ENCODE measurements at places on chromosomes 4 and X.
A peak's percentile ranks its signal among the peaks of the same experiment; 100 is the strongest.

- no peak for DNase-seq
Measured at GRCh38 chr4:142236268-142236667, 599.9 kb downstream of the IL15 start.

- no peak for DNase-seq
Measured at GRCh38 chr4:169279108-169279507, 8.4 kb upstream of the SH3RF1 start.

DNA sequence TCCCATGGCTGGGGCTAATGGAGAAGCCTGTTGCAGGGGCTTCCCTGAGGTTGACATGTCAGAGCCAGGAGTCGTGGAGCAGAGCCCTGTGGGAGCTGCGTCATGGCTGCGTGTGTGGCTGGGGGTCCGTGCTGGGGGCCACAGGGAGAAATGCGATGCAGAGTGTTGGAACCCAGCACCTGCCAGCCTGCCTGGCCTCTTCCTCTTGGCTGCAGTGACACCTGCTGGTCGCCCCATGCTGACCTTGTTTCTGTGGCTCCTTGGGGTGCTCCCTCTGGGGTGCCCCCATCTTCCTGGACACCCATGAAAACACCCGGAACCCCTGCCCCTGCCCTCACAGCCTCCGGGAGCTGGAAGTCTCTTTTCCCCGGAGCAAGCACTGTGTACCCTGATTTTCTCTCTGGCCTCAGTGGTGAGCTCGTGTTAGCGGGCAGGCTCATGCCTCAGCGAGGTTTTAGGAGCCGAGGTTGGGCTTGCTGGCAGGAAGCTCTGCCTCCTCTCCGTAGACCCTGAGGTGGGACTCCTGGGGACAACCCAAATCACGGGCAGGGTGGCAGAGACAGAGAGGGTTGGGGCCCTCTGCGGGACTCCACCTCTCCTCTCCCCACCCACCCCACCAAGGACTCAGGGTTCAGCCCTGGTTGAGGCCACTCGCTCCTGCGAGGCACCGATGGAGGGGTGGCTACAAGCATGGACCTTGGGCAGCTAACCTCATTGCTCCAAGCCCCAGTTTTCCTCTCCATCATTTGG, 103.7 kb downstream of the SORCS2 start:
- no peak for DNase-seq

DNA sequence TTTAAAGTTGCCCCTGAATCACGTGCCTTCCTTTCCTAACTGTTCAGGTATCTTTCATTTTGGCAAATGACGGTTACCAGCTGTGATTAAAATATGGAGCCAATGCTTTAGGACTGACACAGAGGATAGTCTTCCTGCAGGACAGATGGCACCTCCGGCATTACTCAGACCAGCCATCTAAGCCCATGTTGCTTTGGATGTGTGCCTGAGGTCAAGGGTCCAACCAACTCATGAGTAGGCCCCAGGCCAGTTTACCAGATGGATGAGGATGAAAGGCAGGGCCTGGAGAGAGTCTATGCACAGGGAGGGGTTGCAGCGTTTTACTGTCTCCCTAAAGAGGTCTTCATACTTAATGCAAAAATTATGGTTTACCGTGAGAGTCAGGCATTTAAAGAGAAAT, 174.0 kb upstream of the GATB start:
- no peak for DNase-seq

GRCh38 chr4:84913176-84913575, 53.3 kb downstream of the WDFY3 start:
- no peak for DNase-seq

DNA sequence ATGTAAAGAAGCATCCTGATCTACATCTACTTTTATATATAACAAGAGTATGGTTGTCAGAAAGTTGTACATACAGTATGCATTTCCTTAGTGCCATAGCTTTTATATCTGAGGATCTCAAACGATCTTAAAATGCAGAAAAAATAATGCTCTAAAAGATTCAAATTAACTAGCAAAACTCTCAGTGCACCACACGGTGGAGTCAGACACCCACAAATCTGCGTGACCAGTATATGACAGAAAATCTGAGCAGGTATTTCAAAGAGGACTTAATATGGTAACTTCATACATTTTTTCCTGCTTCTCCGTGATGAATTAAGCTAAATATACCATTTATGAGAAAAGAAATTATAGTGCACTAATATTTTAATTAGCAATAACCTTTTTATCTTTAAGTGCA, 803.0 kb downstream of the DMD start:
- DNase-seq, result no peak

- DNase-seq, result no peak
Measured at GRCh38 chr4:31458813-31459212, 738.6 kb downstream of the PCDH7 start.

- DNase-seq, result no peak
Measured at GRCh38 chr4:88938138-88938537, 118.8 kb downstream of the FAM13A start.

DNA sequence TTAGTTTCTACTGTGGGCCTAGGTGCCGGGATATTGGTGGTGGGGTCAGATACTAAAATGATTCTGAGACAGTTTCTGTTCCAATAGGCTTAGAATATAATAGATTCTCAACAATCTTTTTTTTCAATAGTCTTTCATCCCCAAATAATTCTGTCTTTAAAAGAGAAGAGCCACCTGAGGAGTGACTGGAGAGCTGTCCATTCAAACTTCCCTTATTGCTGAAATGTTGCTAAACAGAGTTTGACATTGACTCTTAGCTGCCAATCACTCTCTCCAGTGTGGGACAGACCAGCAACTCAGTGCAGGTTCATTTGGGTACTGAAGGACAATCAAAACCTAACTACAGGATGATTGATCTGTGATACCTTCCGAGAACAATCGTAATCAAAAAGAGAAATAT, 12.4 kb upstream of the ADH7 start:
- DNase-seq, result no peak

GRCh38 chr4:123631786-123632692, 235.4 kb downstream of the SPRY1 start:
- no peak for DNase-seq

DNA sequence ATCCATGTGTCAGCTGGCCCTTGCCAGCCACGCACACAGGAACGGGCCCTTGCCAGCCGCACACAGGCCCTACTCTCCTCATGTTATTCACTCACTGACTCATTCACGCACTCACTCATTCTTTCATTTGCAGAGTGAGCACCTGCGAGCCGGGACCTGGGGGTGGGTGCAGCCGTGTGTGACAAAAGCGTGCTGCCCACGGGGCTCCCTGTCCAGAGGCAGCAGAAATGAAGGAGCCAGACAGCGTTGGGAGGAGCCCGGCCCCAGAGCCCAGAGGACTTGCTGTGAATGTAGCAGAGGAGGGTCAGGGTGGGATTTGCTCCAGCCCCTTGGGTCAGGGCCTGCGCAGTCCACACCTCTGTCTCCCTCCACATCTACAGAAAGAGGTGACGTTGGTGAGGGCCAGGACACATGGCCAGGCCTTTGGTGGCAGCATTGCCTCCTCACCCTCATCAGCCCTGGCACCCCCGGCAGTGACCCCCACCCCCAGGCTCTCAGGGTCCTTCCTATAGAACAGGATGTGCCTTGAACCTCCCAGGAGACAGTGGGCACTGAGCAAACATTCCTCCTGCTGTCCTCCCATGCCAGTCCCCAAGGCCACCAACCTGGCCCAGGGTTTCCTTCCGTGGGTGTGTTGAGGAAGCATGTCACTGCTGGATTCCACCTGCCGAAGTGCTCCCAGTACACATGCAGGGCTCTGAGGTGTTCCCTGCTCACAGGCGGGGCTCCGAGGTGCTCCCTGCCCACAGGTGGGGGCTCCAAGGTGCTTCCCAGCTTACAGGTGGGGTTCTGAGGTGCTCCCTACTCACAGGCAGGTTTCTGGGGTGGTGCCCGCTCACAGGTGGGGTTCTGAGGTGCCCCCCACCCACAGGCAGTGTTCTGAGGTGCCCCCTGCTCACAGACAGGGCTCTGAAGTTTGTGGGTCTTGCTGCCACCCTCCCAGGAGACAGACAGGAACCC, 105.7 kb downstream of the HMX1 start:
- no peak for DNase-seq

- DNase-seq, result no peak
Measured at GRCh38 chrX:16033331-16033730, 90.0 kb upstream of the GRPR start.

- DNase-seq, result no peak
Measured at GRCh38 chr4:108149588-108150380, 18.9 kb downstream of the LEF1 start.

GRCh38 chrX:8955511-8955910, 78.4 kb downstream of the FAM9B start:
- DNase-seq, result no peak

DNA sequence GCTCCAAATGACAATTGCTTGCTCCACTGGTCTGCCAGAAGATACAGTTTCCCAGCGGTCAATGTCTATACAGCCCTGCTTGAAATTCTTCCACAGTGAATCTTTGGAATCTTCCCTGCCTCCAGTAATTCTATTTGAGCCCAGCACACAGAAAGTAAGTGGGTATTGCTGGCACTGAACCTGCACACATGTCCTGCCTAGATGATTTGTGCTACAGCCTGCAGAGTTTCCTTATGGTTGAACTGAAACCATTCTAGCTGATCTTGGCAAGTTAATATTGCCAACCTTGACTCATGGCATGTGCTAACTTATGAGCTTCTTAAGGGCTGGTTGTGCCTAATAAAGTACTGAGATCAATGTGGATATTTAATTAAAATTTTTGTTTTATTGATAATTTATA, 553.8 kb upstream of the GNPDA2 start:
- DNase-seq, result no peak

GRCh38 chr4:94457692-94458106, 6.0 kb downstream of the PDLIM5 start:
- DNase-seq, result peak; percentile 0

DNA sequence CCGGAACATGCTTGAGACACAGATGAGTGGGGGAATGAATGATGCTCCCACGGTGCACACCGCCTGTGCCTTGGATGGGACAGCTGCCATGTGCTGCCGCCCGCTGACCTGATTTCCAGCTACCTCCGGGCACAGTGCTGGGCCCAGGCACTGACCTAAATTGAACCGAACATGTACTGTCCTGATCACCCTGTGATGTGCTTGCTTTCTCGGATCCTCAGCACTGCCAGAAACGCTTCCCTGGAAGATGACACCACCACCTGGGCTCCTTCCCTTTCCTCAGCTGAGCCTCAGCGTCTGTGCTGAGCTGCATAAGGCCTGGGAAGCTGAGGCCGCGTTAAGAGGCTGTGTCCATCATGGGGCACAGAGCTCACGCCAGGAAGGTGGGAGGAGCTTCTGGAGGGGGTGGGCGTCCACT, 39.3 kb upstream of the MXD4 start:
- DNase-seq, result no peak

DNA sequence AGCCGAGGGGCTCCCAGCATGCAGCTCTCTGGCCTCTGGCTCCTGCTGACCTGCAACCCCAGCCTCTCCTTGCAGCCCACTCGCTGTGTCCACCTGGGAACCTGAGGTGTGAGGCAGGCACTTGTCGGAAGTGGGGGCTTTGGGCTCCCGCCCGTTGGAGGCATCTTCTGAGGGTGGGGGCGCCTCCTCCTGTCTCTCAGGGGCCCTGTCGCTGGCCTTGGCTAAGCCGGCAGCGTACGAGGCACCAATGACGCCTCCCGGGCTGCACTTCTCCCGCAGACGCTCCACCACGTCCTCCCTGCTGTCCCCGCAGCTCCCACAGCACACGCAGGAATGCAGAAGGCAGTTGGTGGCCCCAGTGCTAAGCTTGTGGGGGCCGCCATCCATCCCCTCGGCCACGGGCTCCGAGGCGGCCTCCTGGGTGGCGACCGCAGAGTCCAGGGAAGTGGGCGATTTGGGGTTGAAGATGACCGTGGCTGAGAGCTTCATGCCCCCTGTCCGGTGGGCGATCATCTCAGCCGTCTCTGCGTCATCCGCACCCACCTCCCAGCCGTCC, 42.5 kb upstream of the MXD4 start:
- DNase-seq, result no peak

- DNase-seq, result no peak
Measured at GRCh38 chr4:109690690-109691410, 12.4 kb downstream of the CASP6 start.

- no peak for DNase-seq
Measured at GRCh38 chr4:136311774-136312173, 1220.5 kb downstream of the PCDH18 start.

DNA sequence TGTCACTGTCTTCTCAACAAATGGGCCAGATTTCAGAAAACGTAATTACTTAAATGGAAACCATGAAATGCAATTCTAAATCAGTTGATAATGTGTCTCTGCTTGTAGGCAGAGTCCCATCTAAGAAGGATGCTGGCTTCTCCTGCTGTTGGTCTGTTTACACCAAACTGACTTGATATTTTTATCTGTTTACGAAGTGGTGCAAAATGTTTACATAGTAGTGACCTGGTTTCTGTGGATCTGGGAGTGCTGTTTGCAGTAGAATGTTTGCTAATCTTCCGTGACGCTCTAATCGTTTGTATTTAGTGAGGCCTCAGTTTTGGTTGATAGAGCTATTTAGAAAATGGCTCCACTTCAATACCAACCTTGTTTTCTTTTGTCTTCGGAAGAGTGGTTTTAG, 213.5 kb downstream of the VEGFC start:
- peak; percentile 8 for DNase-seq

DNA sequence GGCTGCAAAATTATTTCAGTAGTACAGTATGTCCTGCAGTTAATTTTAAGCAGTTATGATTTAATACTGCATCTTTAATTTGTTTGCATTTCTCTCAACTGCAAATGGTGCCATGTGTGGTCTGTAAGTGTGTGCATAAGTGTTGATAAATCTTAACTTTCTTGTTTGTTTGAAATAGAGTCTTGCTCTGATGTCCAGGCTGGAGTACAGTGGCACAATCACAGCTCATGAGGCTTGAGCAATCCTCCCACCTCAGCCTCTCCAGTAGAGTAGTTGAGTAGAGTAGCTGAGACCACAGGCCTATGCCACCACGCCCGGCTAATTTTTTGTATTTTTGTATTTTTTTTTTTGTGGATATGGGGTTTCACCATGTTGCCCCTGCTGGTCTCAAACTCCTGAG, 322.5 kb upstream of the NR3C2 start:
- DNase-seq, result no peak

DNA sequence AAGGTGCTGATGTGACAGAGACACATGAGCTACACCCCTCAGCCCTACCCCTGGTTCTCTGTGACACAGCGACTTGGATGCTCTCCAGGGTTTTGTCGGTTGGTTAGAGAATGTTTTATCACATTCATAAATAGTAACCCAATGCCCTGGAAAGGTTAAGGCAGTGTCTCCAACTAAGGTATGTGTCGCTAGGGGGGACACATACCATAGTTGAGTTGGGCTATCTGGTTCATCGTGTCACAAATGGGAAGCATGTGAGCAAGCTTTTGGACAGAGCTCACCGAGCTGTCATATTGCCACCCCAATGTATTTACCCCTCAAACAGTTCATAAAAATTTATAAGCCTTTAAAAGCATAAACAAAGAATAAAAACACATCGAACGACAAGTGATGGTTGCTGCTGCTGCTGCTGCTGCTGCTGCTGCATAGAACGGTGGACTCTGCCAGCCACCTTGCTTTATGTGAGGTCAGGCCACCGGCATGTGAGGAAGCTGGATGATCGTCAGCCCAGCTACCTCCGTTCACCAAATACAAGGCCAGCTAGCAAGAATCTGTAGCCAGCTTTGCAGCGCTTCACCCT, 55.9 kb downstream of the STOX2 start:
- DNase-seq, result no peak
